ENCODE measurements at places on chromosomes 5 and 9. TPM values are rescaled to one million over a fixed set of nuclear protein-coding genes. Genes with fewer than 3 reads are reported as not detected.

C9 gene
- not detected for total RNA-seq

CCNJL gene
- 36.2 TPM for total RNA-seq

RNF183 gene
- total RNA-seq: not detected

IRX4 gene
- total RNA-seq: 1.2 TPM

TMOD1 gene
- total RNA-seq: 0.88 TPM

FOXB2 gene
- total RNA-seq: 0.22 TPM

AIF1L gene
- 153 TPM for total RNA-seq

GPR151 gene
- not detected for total RNA-seq

WDR38 gene
- total RNA-seq: not detected

TSPAN17 gene
- total RNA-seq: 54.7 TPM

AQP3 gene
- total RNA-seq: 2.6 TPM

SPATA31A3 gene
- total RNA-seq: not detected

TRPM3 gene
- 9.7 TPM for total RNA-seq

DNA sequence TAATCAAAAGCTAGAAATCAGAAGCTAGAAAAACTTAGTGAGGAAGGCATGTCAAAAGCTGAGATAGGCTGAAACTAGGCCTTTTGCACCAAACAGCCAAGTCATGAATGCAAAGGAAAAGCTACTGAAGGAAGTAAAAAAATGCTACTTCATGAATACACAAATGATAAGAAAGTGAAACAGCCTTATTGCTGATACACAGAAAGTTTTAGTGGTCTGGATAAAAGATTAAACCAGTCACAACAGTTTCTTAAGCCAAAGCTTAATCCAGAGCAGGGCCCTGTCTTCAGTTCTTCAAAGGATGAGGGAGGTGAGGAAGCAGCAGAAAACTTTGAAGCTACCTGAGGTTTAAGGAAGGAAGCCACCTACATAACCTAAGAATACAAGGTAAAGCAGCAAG lies 102.5 kb upstream of the SH3GL2 start:
- H3K36me3 ChIP-seq: no peaks in the 10 kb centered on the region
- no peak overlapping the region for H3K4me3 ChIP-seq
- no peaks in the 10 kb centered on the region for H3K27me3 ChIP-seq
- no peak overlapping the region for H3K27ac ChIP-seq

DNA sequence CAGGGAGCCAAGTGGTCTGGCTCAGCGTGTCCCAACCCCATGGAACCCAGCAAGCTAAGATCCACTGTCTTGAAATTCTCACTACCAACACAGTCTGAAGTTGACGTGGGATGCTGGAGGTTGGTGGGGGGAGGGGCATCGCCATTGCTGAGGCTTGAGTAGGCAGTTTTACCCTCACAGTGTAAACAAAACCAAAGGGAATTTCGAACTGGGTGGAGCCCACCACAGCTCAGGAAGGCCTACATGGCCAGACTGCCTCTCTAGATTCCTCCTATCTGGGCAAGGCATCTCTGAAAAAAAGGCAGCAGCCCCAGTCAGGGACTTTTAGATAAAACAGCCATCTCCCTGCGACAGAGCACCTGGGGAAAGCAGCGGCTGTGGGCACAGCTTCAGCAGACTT lies 17.1 kb upstream of the FBXL17 start:
- H3K27me3 ChIP-seq: no peaks in the 10 kb centered on the region
- no peak for DNase-seq
- H3K27ac ChIP-seq: no peak overlapping the region

GRCh38 chr5:159058716-159059636 lies 40.7 kb downstream of the EBF1 start:
- H3K27me3 ChIP-seq: peaks cover 33% of the 10 kb centered on the region
- no peaks in the 10 kb centered on the region for H3K4me1 ChIP-seq
- DNase-seq: no peak
- no peaks in the 10 kb centered on the region for H3K36me3 ChIP-seq
- no peak overlapping the region for H3K27ac ChIP-seq
- no peak overlapping the region for H3K4me3 ChIP-seq

DNA sequence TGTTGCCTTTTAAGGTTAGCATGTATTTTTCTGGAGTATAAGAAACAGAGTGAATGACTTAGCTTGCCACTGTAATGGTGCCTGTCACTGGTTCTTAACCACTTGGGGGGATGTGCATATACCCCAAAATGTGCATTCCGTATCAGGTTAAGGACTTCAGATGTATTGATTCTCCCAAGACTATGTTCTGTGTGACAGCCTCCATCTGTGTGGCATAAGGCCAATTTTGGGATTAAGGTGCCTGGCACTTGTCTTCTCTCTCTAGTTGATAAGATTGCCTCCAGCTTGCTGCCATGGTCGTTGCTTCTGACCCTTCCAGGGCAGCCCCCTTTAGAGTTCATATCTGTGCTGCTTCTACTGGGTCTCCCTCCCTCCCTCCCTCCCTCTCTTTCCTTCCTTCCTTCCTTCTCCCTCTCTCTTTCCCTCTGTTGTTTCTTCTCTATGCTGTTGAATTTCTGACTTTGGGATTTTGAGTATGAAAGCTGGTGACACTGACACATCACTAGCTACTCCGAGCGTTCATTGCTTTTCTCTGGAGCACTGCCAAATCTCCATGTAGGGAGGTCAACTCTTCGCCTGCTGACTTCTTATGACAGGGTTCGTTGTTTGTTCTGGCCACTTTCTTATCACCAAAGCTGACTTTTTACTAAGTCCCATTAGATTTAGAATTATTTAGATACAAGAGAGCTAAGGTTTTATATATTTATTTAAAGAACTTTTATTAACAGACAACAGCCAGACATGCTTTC lies 31.0 kb downstream of the TNFAIP8 start:
- no peak overlapping the region for H3K27ac ChIP-seq
- no peaks in the 10 kb centered on the region for H3K36me3 ChIP-seq
- no peak overlapping the region for H3K4me3 ChIP-seq

DNA sequence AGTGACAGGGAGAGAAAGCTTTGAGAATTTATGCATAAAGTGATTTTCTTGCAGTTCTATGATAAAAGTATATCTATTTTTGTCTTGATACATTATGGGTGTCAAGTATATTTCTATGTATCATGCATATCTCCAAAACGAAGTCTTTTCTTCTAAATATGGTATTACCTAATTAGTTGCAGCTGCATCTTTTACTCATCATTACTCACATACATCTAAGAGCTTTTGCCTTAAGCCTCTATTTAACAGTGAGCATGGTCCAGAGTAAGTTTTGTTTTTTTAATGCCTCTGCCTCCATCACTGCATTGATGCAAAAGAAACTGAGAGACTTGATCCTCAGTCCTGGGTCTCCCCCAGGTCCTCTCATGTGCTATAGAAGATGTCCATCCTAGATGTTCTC lies 40.0 kb upstream of the SMC5 start:
- no peak for DNase-seq
- no peaks in the 10 kb centered on the region for H3K27me3 ChIP-seq
- no peaks in the 10 kb centered on the region for H3K36me3 ChIP-seq
- H3K4me3 ChIP-seq: no peak overlapping the region
- H3K4me1 ChIP-seq: no peaks in the 10 kb centered on the region

DNA sequence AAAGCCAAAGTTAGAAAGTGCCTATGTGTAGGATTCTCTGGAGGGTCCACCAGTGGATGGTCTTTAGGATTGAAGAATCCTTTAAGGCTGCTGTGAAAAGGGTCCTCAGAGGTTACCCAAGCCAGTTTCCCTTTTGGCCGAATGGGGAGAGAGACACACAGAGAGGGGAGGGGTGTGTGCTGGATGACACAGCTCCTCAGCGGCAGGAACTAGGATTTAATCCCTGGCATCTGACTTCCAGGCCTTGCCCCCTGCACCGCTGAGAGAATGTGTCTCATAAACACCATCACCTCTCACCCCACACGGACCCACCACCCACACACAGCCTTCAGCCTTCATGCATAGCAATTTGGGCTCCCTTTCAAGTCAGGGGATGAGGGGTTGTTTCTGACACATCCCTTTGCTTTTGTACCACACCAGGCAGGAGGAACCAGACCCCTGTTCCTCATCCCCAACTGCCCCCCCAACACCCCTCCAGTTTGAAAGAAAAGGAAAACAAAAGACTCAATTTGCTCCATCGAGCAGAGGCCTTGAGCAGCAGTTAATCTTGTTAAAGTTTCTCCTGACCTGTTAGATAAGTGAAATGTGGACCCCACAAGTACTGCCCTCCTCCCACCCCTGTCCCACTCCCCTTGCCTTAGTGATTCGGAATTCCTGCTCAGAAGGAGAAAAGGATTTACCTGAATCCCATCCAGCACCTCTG lies 4.0 kb downstream of the PAPPA start:
- no peak for DNase-seq
- H3K36me3 ChIP-seq: no peaks in the 10 kb centered on the region
- H3K27ac ChIP-seq: no peak overlapping the region
- H3K27me3 ChIP-seq: peaks cover 8% of the 10 kb centered on the region
- H3K4me1 ChIP-seq: peaks cover 4% of the 10 kb centered on the region
- H3K4me3 ChIP-seq: peak overlapping the region; percentile 55

GRCh38 chr5:1736889-1737711 lies 62.5 kb downstream of the MRPL36 start:
- no peaks in the 10 kb centered on the region for H3K27me3 ChIP-seq
- H3K36me3 ChIP-seq: no peaks in the 10 kb centered on the region
- H3K4me1 ChIP-seq: no peaks in the 10 kb centered on the region
- no peak overlapping the region for H3K27ac ChIP-seq

DNA sequence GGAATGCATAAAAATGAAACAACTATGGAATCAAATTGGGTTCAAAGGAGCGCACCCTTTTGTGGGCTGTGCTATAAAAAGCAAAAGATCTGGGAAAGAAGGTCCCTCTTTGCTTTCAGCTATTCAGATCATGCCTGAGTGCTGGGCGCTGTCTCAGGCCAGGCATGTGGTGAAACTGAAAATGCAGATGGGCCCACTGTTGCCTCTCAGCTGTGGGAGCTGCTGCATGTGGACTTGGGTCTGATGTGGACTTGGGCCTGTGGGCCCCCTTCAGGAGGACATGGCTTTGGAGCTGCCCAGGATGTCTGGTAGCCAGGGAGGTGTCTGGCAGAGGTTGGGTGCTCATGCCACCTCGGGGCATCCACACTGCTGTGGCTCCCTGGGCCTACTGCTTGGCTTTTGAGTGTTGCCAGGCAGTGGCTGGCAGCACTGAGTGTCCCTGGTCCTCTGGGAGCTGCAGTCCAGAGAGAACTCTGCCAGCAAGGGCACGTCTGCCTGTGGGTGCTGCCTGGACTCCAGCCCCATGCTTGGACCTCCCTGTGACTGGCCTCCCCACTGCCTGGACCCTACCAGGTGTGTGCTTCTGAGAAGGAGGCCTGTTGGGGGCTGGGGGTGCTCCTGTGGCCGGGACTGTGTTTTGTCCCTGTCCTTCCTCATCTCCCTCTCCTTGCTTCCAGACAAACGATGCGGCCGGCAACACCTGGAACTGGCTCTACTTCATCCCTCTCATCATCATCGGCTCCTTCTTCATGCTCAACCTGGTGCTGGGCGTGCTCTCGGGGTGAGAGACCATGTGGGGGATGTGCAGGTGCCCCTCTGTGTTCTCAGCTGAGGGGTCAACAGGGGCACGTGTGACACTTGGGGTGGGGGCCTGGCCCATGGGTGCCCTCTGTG lies 74.3 kb downstream of the CACNA1B start:
- H3K27me3 ChIP-seq: no peaks in the 10 kb centered on the region
- H3K4me3 ChIP-seq: no peak overlapping the region
- H3K36me3 ChIP-seq: no peaks in the 10 kb centered on the region
- H3K27ac ChIP-seq: no peak overlapping the region

DNA sequence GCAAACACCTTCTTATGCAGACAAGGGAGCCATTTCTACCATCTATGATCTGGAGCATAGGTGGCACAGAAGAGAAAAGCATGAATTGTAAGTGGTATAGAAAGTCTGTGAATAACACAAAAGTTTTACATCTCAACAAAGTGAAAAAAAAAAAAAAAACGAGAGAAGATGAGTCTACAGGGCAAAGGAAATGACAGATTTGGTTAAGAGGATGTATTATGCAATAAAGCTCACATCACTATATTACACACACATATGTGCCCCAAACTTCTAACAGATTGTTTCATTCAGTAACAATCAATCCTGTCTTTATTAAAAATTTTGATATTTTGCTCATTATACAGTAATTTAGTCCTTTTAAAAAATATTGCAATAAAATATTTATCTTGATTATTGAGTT lies 49.8 kb downstream of the CERT1 start:
- no peaks in the 10 kb centered on the region for H3K36me3 ChIP-seq
- H3K27ac ChIP-seq: no peak overlapping the region
- H3K4me1 ChIP-seq: peaks cover 3% of the 10 kb centered on the region

DNA sequence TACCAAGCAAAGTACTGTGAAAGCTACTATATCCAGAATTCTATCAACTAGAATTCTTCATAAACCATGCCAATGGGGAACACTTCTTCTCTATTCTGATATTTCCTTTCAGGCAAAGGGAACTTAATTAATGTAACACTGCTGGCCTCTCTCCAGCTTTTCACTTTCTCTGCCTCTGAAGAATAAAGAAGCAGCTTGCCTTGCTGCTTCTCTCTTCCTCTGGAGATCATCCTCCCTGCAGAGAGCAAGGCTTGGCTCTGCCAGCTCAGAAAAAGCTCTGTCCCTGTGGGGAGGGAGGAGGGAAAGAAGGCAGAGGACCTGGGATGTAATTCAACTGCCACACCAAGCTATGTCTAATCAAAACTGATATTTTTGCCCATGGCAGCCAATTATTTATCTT lies 6.5 kb downstream of the CTNND2 start:
- H3K4me3 ChIP-seq: no peak overlapping the region
- H3K27me3 ChIP-seq: peaks cover 8% of the 10 kb centered on the region
- no peak overlapping the region for H3K27ac ChIP-seq
- H3K4me1 ChIP-seq: peaks cover 6% of the 10 kb centered on the region
- no peaks in the 10 kb centered on the region for H3K36me3 ChIP-seq
- DNase-seq: no peak

- no peak overlapping the region for H3K27ac ChIP-seq
- peaks cover 7% of the 10 kb centered on the region for H3K4me1 ChIP-seq
- H3K4me3 ChIP-seq: no peak overlapping the region
- H3K36me3 ChIP-seq: no peaks in the 10 kb centered on the region
- no peak for DNase-seq
These were observed 46.4 kb upstream of the PSD2 start for GRCh38 chr5:139749242-139749641.

DNA sequence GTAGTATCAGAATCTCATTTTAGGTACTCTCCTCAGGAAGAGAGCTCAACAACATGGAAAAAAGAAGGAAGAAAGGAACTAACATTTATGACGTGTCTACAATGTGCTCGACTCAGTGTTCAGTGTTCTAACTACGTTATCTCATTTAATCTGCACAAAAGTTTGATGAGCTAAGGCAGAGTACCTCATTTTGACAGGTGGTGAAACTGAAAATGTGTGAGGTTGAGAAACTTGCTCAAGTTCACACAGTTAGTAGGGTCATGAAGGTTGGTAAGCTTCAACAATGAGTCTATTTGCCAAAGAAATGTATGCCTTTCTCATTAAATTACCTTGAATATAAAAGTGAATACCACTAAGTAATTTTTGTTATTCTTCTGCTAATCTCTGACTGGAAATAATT lies 165.1 kb downstream of the CAAP1 start:
- H3K27me3 ChIP-seq: no peaks in the 10 kb centered on the region
- H3K27ac ChIP-seq: no peak overlapping the region
- H3K4me3 ChIP-seq: no peak overlapping the region
- no peaks in the 10 kb centered on the region for H3K4me1 ChIP-seq

DNA sequence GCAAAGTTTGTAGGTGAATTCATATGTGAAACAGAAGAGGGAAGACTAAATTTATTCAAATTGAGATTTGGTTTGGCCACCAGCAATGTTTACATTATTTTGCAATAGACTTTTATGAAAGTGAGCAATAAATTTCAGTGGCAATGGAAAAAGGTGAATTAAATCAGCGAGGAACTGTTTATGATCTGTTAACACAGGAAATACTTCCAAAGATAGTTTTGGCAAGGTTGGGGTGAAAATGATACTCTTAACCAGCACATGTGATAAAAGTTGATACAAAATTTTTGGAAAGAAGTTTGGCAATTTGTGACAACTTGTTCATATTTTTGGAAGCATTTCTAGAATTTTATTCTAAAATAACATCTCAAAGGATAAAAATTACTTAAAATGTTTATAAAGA lies 119.8 kb downstream of the ARHGEF28 start:
- H3K36me3 ChIP-seq: no peaks in the 10 kb centered on the region
- no peak overlapping the region for H3K4me3 ChIP-seq
- H3K4me1 ChIP-seq: no peaks in the 10 kb centered on the region
- H3K27ac ChIP-seq: no peak overlapping the region

Data from H1 (cell line).